ENCODE measurements at places on chromosomes 3 and 15.

DNA sequence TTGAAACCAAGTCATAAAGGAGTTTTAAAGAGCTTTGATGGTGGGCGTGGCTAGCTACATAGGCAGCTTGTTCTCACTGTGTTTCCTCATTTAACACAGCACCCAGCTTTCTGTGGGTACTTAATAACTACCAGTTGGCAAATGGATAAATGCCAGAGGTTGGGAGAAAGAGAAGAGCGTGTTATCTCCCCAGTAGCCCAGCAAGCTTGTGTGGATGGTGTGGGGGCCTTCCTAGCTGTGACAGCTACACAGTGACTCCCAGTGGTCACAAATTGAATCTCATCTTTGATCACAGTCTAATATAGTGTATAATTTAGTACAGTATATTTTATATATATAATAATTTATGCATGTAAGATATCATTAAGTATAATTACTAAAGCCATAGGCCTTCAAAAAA lies 984.1 kb downstream of the EPHA3 start:
- peak; percentile 63 for DNase-seq

DNA sequence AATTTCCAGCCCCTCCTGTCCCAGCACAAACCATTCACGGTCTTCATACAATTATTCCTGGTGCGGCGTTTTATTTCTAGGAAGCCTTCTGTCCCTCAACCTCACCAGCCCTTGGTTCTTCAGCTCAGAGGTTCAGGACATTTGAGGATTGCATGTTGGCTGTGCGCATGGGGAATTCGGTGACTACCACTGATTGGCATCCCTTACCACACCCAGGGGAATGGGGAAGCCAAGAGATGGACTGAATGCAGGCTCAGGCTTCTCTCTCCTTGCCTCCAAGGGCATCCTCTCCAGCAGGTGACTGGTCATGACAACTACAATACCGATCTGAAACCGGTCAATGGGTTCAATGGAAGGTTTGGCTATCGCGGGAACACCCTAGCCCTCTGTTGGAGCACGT lies 153.8 kb downstream of the MTHFS start:
- DNase-seq, result no peak

DNA sequence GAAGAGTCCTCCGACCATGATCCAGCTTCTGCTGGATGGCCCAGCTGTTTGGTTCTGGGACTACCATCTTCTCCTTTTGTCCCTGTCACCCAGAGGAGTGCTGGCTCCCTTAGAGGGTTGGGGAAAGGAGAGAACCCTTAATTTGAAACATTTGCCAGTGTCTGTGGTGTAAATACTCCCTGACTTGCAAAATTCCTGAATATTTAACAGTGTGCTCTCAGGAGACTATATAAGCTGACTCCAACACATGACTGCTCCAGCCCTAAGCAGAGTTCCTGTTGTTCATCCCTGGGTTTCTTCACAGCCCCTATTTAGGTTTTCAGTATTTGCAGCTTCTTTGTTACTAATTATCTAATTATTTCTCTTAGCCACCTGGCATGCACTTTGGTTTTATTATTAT lies 133.1 kb downstream of the CPNE4 start:
- no peak for DNase-seq

DNA sequence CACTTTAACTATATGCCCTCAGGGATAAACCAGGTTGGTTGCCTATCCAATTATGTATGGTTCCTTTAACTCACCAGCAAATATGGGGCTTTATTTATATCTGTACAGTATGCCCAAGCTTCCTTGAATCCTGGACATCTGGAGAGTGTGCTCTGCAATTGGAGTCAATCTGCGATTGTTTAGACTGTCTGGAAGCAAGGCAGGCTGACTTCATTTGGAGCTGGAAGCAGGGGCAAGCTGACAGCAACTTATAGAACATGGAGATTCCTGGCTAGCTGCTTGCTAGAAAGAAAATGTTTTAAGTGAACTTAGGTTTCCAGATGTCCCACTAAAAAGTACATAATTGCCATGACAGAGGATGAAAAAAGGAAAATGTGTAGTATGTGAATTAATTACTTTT lies 63.7 kb upstream of the TPRG1 start:
- DNase-seq, result no peak

GRCh38 chr15:51054535-51054934 lies 40.2 kb downstream of the TNFAIP8L3 start:
- DNase-seq, result no peak

GRCh38 chr15:95653361-95653805 lies 677.1 kb upstream of the NR2F2 start:
- DNase-seq, result no peak
